ENCODE measurements at places on chromosomes 5 and 9.

- peak; percentile 89 for DNase-seq
These were observed 56.8 kb downstream of the NUDT12 start for GRCh38 chr5:103505581-103506305.

DNA sequence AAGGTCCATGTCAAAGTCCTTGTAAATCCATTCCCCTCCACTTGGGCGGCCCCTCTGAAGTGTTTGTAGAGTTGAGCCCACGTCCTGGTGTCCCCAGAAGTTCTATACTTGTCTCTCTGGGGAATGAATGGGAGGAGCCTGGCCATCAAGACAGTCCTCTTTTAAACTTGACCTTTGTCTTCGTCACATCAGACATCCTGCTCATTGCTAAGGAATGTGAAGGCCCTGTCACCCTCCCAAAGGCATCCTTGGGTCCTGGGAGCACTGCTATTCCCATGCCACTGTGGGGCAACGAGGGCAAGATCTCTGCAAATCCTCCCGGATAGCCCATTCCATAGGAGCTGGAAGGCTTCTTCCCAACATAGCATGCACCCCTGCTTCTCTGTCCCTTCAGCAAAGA lies 235.5 kb downstream of the SLIT3 start:
- DNase-seq = no peak

GRCh38 chr5:34007621-34008600 lies at the start of gene AMACR:
TSS of gene AMACR (minus strand) at chr5:34008050. CDS start at chr5:34008019, 31 bp downstream.
- peak; percentile 89 for DNase-seq

- no peak for DNase-seq
These were observed 49.4 kb downstream of the AP3B1 start for GRCh38 chr5:78245136-78245535.

- DNase-seq = no peak
These were observed 9.0 kb downstream of the GPSM1 start for GRCh38 chr9:136336156-136336870.

GRCh38 chr5:150604010-150604409 lies 36.5 kb upstream of the SYNPO start:
- no peak for DNase-seq

DNA sequence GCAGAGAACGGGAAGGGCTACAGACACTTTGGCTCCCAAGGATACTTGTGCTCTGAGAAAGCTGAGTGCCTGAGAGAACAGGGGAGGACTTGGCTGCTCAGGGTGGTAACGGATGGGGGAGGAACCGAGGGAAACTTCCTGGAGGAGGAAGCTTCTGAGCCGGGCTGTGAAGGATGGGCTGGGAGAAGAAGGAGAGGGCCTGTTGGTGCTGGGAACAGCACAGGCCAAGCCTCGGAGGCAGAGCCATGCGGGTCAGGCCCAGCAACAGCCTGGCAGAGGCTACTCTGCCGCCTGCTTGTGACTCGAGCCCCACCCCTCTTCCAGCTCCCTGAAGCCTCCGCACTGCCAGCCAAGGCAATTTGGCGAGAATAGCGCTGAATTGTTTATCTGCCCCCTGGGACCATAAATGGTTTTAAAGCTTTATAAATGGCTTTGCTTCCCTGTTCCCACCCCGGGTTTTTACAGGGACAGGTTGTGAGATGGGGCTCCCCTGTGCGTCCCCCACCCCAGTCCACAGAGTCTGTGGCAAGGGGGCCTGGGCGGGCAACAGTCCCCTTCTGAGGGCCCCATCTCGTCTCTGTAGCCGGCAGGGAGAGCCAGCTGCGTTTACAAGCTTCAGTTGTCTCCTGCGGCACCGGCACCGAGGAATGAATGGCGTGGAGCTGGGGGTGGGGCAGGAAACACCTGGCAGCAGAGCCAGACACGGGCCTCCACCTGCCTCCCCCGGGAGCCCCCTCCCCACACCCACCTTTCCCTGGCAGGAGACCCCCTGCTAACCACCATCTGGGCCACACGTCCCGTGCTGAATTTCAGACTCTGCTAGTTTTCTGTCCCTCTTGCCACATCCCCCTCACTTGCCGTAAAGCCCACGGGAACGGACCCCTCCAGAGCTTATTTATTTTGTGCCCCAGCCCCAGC lies 24.4 kb downstream of the FAM163B start:
- no peak for DNase-seq

DNA sequence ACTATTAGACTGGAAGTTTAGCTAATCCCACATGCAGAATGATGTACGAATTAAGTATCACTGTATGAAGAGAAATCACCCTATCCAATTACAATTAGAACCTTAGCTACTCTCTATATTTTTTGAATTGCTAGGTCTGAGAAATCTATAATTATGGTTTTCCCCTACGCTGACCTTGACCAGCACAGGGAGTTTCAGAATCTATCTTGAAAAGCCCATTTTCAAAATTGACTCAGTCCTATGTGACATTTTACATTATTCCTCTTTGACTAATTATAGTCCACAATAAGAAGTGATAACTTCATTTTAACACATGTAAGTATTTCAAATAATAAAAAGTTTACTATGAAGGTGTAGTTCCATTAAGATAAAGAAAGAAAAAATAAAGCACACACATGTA lies 21.5 kb downstream of the NUDT12 start:
- no peak for DNase-seq

GRCh38 chr9:35522187-35522586 lies 32.3 kb downstream of the RUSC2 start:
- no peak for DNase-seq

- DNase-seq = no peak
These were observed 47.2 kb downstream of the MARCHF3 start for GRCh38 chr5:126982926-126983873.
